Kidney capillary endothelial cell (primary cell): ENCODE measurements at places on chromosomes 2 and 18.

DNA sequence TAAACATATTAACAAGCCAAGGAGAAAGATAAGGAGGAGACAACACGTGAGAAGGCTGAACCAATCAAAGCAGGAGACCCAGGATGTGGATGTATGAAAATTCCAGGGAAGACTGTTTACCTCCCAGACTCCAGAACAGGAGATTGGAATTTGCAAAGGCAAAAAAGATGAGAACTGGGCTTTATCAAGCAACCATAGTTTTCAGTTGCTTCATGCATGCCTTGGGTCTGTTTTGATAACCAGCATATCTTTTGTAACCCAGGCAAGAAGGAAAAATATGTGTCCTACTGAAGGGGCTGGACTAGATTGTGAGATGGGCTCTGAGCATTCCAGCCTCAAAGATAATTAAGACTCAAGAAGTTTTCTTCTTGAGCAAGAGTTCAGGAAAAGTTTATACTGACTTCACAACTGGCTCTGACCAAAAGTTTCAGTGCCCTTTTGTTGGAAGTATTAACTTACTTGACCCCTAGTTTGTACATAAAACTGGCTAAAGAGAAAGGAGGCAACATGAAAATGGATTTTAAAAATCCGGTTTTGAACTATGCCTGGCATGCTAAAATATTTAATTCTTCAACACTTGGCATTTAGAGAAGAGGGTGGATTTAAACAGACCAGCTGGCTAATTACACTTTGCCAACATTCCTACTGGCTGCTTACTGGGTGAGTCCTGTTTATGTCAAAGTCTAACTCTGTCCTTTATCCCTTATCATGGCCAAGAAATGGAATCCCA, 79.3 kb upstream of the CD28 start:
- DNase-seq: no peak

GRCh38 chr2:68767996-68768395, 33.4 kb downstream of the ARHGAP25 start:
- DNase-seq: no peak

DNA sequence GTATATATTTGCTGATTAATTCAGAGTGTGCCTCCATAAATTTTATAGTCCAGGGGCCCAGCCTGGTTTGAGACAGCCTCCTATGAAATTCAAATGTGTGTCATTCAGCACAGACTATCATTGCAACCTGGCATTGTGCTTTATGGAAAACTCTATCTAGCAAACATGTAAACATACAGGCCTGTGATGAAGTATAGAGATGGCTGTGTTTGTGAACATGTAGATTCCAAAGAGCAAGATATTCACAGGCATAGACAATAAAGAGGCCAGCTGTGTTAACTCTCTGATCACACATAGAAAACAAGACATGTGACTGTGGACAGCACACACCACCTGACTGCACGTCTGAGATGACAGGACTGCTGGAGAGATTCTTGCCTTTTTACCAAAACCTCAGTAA, 297.9 kb downstream of the EN1 start:
- no peak for DNase-seq

GRCh38 chr18:24009651-24010333, 4.8 kb upstream of the TTC39C start:
- no peak for DNase-seq

- no peak for DNase-seq
These were observed 195.0 kb downstream of the LOXHD1 start for GRCh38 chr18:46461993-46462392.
